ENCODE measurements at places on chromosomes 16 and 17.

GRCh38 chr17:71976011-71976649, 144.7 kb upstream of the SOX9 start:
- DNase-seq = peak; percentile 20

DNA sequence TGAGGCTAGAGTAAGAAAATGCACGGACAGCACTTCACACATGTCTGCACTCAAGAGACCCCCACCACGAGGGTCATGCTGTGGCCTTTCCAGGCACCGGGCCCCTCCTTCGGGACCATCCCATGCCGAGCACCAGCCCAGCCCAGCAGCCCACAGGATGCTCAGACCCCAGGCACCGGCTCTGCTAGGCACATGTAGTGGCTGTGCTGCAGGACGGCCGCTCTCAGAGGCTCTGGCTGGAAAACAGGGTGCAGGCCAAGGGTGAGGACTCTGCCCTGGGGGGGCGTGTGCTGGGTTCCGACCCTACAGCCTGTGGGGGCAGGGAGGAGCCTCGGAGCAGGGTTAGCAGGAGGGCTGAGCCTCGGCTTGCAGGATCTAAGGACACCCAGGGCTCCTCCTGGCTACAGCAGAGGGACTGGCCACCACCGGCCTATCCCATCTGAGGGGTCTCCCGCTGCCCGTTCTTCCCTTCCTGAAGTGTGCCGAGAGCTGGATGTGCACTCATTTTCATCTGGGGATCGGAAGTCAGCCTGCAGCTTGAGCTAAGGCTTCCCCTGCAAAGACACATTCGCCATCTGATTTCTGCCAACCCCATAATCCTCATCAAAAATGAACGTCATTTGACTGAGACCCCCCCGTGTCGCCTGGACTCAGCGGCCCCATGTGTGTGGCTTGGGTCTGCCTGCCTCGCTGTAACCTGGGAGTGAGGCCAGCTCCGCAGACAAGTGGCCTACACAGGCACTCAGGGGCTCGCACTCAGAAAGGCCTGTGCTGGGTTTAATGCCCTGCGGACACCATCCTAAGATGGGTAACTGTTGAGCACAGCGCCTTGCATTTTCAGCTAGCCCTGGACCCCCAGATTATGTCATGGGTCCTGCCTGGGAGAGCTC, 293.1 kb upstream of the FOXF1 start:
- DNase-seq = no peak

DNA sequence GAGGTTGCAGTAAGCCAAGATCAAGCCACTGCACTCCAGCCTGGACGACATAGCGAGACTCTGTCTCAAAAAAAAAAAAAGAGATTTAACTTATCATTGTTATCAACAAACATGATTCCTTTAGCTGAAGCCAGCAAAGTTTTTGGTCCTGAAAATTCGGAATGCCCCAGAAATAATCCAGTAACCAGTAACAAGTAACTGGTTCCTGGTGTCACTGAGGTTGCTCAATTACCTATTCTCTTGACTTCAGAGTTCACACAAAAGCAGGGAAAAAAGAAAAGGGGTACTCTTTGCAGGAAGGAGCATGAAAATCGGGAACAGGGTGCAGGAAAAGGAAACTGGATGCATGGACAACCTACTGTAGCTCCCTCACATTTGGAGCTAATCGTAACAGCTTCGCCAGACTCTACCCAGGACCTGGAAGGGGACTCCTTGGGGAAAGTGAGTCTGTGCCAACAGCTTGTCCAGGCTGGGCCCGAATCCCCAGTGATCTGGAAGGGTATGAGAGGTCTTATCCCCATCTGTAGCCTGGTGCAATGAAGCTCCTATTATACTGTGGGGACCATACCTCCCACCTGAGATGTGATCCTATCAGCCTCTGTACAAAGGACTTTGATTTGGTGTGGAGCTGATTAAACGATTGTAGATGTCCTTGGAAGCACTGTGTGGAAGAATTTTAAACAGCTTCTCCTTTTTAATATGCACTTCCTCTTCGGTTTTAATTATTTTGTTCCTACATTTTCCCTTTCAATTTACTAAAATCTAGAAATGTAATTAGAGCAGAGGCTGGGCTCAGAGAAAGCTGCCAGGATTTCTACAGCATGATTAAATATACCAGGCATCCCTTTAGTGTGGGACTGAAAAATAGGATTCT, 3.4 kb upstream of the SPOP start:
- peak; percentile 27 for DNase-seq

- peak; percentile 63 for DNase-seq
Observed at GRCh38 chr17:44385287-44386181, 3.9 kb downstream of the ITGA2B start.

DNA sequence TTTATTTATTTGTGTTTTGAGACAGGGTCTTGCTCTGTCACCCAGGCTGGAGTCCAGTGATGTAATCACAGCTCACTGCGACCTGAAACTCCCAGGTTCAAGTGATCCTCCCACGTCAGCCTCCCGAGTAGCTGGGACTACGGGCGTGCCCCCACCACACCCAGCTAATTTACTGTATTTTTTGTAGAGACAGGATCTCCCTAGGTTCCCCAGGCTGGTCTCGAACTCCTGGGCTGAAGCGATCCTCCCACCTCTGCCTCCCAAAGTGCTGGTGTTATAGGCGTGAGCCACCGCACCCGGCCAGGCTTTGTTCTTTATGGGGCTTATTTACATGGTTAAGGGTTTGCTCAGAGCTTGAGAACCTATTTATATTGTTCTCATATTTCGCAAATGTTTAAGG, 5.8 kb upstream of the MEIOB start:
- DNase-seq = peak; percentile 14

- DNase-seq = no peak
Observed at GRCh38 chr17:74097450-74098135, 105.9 kb upstream of the RPL38 start.

DNA sequence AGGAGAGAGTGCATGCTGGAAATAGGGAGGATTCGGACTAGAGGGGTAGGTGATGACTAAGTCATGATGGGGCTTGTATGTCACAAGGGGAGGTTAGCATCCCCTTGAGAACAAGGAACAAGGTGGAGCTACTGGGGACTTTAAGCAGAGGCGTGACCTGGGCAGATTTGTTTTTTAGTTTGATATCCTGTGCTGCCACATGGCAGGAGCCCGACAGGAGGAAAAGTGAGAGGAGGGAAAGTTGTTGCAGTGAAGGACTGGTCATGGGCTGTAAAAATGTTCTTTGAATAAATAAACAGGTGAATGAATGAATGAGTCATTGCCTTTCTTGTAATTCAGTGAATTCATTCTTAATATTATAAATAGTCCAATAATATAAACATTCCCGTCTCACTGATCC, 365.1 kb upstream of the CDH5 start:
- no peak for DNase-seq

GRCh38 chr17:42472709-42473521, 14.2 kb downstream of the ATP6V0A1 start:
- peak; percentile 32 for DNase-seq

- DNase-seq = no peak
Observed at GRCh38 chr17:74748279-74748528, 224 bp upstream of the NHERF1 start.

GRCh38 chr17:62705778-62706597, 78.5 kb downstream of the MRC2 start:
- no peak for DNase-seq

- no peak for DNase-seq
Observed at GRCh38 chr17:49364119-49364518, 2.1 kb upstream of the ZNF652 start.

- DNase-seq = no peak
Observed at GRCh38 chr17:28759256-28759865, 15.6 kb downstream of the TRAF4 start.

GRCh38 chr16:8806272-8806983, 8.8 kb downstream of the PMM2 start:
- no peak for DNase-seq

DNA sequence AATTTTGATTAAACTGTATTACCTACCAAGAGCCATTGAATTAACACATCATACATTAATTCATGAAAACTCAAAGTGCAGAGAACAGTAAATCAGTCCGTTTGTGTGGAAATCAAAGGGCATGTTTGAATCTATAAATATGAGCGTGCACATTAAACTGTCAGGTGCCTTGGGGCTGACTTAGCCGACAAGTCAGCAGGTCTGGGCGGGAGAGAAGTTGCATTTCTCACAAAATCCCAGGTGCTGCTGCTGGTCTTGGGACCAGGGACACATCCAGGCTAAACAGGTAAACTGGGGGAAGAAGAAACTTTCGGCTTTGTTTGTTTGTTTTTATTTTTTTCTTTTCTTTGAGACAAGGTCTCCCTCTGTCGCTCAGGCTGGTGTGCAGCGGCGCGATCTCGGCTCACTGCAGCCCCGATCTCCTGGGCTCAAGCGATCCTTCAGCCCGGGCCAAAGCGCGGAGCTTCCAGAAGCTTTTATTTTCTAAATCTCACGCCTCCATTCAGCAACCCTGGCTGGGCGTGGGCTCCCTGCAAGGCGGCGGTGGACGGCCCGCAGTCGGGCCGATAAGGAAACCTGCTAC, 213.9 kb downstream of the MRTFB start:
- DNase-seq = peak; percentile 66

- peak; percentile 86 for DNase-seq
Observed at GRCh38 chr17:39200070-39200879, at the start of gene RPL19. Gene RPL19, plus strand, starts transcription at chr17:39200283. Its CDS starts 62 bp downstream, at chr17:39200345.

DNA sequence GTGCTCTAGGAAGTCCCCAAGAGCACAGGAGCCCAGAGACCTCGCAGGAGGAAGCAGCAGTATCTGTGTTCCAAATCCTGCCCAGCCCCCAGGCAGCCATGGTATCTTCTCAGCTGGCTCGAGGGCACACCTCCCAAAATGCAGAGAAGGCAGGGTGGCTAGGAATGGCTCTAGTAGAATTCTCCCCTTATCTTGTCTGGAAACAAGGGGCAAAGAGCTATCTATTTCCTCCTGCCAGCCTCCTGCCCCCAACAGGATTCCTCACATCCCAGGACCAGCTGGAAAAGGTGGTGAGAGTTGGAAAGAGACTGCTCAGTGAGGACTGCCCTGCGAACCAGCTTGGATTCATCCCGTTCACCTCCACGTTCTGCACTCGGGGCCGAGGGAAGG, 8.6 kb upstream of the TSPOAP1 start:
- no peak for DNase-seq

- DNase-seq = no peak
Observed at GRCh38 chr17:48868916-48869500, 23.6 kb upstream of the ATP5MC1 start.

- DNase-seq = no peak
Observed at GRCh38 chr17:38354466-38354865, 2.8 kb downstream of the SOCS7 start.

DNA sequence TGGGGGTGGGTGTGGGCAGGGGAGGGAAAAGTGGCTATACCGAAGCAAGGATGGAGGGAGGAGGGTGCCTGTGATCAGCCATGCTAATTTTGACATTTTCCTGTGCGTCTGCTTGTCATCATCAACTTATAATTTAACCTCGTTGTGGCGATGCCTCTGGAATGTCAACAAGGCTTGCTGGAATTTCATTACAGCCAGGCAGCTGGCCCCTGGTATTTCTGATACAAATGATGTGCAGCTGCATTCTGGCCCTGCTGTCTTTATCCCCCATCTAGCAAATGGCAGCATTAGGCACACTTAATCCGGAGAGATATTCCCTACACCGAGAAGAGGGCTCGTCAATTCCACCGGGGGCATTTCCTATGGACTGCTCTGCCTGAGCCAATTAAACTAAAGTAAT, 278.3 kb upstream of the CCL2 start:
- no peak for DNase-seq

GRCh38 chr16:30699615-30700099, 686 bp downstream of the SRCAP start:
- no peak for DNase-seq

GRCh38 chr17:48505788-48506187, 25.0 kb downstream of the HOXB1 start:
- DNase-seq = peak; percentile 79

- DNase-seq = peak; percentile 44
Observed at GRCh38 chr16:65601781-65602180, 479.9 kb upstream of the CDH11 start.

- no peak for DNase-seq
Observed at GRCh38 chr16:5837007-5837670, 739.5 kb upstream of the EEF2KMT start.

GRCh38 chr16:57537194-57537505, 779 bp upstream of the CCDC102A start:
- no peak for DNase-seq

- no peak for DNase-seq
Observed at GRCh38 chr17:61617330-61617729, 26.3 kb upstream of the NACA2 start.

DNA sequence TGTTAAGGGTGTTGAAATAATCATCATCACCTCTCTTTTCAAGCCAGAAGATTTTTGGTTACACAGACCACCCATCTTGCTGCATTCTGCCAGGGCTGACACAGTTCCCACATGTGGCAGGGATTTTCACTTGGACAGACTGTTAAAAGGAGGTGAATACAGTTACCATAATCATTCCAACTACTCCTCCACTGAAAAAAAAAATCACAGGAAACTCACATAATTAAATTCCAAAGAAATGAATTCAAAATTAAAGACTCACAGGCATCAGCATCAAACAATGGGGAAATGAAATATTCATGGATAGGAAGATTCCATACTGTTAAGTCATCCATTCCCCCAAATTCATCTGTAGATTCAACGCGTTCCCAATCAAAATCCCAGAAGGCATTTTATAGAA, 209.4 kb downstream of the MRTFB start:
- DNase-seq = no peak

- no peak for DNase-seq
Observed at GRCh38 chr17:13541032-13541480, 60.7 kb downstream of the HS3ST3A1 start.

DNA sequence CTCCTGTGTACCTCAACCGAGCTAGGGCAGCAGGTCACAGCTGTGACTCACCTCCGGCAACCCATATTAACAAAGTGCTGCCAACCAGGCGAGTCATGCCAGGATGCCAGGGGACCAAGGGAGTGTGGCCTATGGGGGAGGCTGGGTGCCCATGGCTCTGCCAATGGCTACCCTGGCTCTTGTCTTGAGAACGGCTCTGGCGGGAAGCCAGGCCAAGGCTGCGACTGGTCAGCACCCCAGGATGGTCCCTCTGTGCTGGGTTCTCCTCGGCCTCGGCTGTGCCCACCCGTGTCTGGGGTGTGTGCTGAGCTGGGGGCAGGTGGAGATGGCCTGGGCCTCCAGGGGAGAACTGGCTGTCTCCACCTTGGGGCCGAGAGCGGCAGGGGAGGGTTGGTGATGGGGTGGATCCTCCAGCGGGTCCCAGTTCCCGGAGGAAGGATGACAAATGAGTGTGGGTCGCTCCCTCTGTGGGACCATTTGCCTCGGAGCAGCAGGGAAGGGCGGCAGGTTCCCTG, 75.8 kb downstream of the MRC2 start:
- DNase-seq = no peak

Data from MV-4-11 (cell line).